ENCODE measurements at places on chromosomes 2 and 18.
A peak's percentile ranks its signal among the peaks of the same experiment; 100 is the strongest.

DNA sequence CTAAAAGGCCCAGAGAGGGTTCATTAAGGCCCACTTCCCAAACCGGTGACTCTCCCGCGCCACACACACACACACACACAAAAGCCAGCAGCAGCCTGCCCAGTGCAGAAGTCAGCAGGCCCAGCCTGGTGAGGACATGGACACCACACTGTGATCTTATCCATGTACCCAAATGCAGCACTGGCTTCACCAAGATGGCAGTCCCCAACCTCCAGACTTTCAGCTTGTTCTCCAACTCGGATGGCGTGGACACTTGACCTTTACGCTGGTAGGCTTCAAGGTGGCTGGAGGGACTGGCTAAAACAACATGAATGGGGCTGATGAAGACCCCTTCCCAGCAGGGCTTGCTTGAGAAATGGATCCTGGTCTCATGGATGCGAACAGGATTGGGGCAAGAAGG, 50.4 kb downstream of the TNS1 start:
- DNase-seq: no peak

GRCh38 chr18:57149531-57149930, 2.6 kb downstream of the BOD1L2 start:
- no peak for DNase-seq

DNA sequence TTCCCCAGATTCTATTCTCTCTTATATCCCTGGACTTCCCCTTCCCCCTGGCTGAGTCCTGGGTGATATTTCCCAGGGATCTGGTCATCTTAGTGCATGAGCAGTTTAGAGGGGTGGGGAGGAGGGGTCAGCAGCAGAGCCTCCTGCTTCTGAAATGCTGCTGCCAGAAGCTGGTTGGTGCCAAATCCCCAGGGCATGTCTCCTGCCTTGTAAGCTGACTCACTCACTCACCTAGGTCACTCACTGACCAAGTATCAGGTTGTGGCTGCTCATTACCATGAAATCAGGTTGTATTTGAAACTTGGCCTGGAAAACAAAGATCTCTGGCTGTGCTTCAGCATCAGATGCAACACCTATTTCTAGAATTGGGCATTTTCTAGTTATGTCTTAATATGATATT, 14.3 kb downstream of the GPR39 start:
- no peak for DNase-seq

GRCh38 chr18:63823516-63824219, 48.5 kb downstream of the SERPINB7 start:
- no peak for DNase-seq

- DNase-seq: peak; percentile 15
These were observed 7.0 kb upstream of the ALPK2 start for GRCh38 chr18:58635891-58636290.

DNA sequence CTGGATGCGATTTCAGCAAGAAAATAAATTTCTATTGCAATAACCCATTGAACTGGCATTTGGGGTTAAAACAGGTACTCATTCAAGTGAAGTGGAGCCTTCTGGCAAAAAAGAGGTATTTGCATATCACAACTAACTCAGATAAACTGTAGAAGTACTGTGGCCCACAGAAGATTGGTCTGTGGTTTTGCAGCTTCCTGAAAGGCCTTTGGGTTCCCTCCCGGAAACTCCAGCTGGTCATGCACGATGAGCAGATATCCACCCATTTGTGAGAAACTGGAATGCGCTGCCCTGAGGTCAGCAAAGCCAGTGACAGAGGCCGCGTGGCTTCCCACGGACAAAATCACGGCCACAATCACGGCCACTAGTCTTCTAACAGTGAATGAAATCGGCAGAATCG, 106.3 kb downstream of the EPHA4 start:
- DNase-seq: no peak

- peak; percentile 33 for DNase-seq
These were observed 97.1 kb upstream of the TMEM178A start for GRCh38 chr2:39568561-39569006.

GRCh38 chr2:3409627-3410170, 30.2 kb downstream of the TRAPPC12 start:
- DNase-seq: no peak

GRCh38 chr2:35783723-35784122, 571.9 kb upstream of the CRIM1 start:
- no peak for DNase-seq

- DNase-seq: no peak
These were observed 361.7 kb downstream of the TMEM182 start for GRCh38 chr2:103123516-103123915.

- no peak for DNase-seq
These were observed 983 bp downstream of the MOB1A start for GRCh38 chr2:74177696-74178095.

DNA sequence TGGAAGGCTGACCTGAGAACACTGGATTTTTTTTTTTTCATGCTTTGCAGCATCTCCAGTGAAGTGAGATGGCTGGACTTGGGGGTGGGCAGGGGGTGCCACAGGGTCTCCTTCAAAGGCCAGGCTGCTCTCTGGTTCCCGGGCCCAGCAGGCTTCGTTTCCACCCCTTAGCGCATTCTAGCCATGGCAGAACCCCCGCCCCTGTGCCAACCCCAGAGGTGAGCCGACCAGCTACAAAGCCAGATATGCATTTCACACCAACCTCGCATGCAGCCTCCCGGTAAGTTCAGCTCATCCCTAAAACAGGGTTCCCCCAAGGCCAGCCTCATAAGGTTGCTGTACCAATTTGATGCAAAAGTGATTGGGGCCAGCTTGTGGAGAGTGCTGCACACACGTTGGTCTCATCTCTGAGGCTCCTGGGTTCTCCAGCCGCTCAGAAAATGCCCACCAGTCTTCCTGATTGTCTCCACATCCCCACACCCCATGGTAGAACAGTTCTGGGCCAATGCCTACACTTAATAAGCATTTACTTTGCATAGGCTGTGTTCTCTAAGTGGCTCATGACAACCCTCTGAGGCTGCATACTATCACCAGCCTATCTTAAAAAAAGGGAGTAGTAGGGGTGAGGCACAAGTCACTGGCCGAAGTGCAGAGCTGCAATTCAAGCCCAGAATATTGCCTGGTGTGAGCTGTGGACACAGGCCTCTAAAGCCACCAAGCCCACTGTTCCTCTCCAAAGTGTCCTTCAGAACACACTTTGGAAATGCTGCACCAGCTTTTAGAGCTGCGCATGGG, 23.3 kb downstream of the SMAD7 start:
- no peak for DNase-seq

GRCh38 chr2:168814939-168815907, 12.8 kb downstream of the NOSTRIN start:
- no peak for DNase-seq

GRCh38 chr2:8543383-8544170, 138.3 kb upstream of the ID2 start:
- peak; percentile 21 for DNase-seq

DNA sequence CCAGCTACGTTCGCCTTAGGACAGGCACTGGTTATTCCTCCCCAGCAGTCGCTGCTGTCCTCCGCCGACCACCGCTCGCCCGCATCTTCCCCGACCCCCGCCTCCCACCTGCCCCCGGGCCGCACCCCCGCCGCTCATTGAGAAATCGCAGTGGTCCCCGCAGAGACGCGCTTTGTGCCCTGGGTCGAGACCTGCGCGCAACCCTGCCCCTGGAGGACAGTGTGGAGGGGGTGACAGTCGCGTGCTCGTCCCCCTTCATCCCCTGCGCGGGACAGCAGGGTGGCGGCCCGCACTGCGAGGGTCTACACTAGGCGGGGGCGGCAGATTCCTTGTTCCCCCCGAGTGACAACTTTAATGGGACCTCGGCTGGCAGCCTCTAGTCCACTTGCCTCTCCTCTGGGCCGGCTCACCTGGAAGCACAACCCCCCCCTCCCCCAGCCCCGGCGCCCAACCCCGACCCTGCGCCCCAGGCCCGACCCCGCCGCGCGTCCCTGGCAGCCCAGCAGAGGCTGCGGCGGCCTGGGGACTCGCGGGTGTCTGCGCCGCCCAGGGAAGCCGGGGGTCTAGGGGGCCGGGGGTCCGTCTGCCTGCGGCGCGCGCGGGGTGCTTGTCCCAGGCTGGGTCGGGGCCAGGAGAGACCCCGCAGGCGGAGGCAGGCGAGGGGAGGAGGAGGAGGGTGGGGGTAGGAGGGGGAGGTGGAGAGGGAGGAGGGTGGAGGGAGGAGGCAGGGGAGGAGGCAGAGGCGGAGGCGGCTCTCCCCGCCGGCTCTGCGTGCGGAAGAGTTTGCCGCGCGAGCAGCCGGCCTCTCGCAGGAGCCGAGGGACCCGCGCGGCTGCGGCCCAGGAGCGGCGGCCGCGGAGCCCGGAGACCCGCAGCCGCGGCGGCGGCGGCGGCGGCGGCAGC, at the start of gene NPAS2:
Gene NPAS2, plus strand, starts transcription at position 770 of the 903 bp plus-strand sequence. CDS start 84,616 bp downstream, outside the sequence.
- DNase-seq: no peak

DNA sequence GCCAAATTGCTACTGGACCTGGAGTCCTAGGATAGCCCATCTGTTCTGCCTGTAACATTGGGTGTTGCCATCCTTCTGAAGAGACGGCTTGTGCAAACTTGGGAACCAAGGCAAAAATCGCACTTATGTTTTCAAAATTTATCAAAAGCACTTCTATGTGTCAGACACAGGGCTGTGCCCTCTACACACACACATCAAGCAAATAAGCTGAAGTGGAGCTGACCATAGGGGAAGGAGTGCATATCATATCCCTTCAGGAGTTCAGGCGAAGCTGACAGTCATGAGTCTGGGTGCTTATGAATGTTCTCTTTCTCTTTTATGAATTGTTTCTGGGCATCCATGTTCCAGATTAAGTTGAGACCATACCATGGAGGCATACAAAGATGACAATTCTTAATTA, 247.9 kb downstream of the CYRIA start:
- no peak for DNase-seq

DNA sequence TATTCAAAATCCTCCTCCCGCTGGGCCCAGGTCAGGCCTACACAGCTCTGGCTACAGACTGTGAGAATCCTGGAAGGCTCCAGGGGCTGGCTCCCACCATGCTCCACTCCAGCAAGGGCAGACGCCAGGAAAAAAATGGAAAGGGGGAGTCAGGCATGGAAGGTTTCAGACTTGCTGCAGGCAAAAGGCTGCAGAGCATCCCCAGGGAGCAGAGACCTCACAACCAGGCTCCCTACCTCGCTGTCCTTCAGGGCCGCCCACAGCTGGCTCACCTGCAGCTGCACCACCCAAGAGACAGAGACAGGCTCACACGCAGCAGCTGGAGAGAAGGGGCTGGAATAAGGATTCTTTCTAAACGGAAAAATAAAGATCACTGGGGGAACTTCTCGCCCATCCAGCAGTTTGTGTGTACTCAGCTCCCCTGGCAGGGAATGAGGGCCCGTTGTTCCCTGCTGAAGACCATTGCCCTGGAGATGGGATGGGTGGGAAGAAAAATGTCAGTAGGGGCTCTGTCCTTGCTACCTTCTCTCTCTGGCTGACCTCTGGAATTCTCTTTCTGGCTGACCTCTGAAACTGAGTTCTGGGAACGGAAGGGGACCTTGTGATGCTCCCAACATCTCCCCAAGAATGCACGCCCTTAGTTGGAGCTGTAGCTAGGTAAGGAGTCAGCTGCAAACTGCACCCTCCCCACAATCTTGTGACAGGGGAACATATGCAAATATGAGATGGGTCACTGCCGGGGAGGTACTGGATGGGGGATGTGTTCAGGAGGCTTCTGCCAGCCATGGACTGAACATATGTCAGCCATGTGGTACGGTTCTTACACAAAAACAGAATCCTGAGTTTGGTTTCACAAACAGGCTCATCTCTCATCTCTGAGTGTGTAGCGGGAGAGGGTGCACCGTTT, 34.5 kb downstream of the BCL2 start:
- no peak for DNase-seq

DNA sequence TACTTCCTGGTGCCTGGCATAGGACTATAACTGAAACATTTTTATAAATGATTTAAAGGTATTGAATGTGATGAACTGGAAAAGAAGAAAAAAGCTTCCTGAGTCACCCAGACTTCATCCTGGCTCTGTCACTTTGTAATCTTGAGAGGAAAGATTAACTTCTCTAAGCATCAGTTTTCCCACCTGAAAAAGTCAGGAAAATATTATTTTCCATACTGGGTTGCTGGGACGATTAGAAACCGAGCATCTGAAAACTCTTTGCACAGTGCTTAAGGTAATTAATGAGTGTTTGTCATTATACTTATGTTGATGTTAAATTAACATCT, 71.8 kb downstream of the FMNL2 start:
- no peak for DNase-seq

- no peak for DNase-seq
These were observed 141.8 kb upstream of the ALKAL2 start for GRCh38 chr2:429575-430254.

DNA sequence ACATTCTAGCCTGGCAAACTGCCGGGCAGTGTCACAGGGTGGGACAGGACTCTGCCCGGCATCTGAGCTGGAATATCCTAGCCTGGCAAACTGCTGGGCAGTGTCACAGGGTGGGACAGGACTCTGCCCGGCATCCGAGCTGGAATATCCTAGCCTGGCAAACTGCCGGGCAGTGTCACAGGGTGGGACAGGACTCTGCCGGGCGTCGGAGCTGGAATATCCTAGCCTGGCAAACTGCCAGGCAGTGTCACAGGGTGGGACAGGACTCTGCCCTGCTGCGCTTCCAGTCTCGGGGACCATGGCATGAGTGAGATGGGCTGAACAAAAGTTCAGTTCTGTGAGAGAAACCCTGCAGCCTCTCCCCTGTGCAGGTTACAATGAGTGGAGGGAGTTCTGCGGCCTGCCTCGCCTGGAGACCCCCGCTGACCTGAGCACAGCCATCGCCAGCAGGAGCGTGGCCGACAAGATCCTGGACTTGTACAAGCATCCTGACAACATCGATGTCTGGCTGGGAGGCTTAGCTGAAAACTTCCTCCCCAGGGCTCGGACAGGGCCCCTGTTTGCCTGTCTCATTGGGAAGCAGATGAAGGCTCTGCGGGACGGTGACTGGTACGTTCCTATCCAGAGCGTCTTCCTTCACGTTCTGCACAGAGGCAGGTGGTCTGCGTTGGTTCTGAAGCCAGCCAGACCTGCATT, 80.3 kb downstream of the TPO start:
- DNase-seq: no peak

DNA sequence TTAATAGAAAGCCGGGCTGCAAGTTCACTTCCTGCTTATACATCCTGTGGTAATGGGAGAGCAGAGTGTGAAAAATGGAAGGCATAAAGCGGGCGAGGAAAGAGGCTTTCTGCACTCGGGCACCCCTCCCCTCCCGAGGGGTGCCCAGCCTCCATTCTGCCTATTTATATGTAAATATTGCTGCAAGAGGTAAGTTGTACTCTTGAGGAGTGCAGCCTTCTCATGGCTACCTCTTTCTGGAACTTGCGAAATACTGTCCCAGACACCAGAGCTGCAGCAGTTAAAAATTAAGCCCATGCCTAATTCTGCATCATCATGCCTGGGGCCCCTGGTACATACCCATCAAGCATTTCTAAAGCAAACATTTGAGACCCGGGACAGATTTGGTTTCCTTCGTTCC, 156.0 kb downstream of the GBX2 start:
- DNase-seq: no peak

DNA sequence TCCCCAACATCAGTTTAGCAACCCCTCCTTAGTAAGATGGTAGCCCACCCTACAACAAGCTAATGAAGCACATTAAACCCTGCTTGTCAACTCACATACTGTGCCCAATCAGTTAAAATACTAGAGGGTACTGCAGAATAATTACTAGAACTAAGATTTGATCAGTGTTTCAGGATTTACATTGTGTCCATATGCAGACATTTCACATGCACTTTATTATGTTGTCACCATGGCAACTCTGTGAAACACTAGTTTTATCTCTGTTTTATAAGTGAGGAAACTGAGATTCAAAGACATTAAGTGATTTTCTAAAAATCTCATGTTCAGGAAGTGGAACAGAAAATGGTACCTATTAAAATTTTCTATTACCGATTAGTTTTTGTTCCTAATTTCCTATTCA, 61.7 kb downstream of the CYBRD1 start:
- DNase-seq: no peak

GRCh38 chr2:196372276-196372809, 201.0 kb upstream of the STK17B start:
- no peak for DNase-seq
